ENCODE measurements at places on chromosomes 11 and 22.

DNA sequence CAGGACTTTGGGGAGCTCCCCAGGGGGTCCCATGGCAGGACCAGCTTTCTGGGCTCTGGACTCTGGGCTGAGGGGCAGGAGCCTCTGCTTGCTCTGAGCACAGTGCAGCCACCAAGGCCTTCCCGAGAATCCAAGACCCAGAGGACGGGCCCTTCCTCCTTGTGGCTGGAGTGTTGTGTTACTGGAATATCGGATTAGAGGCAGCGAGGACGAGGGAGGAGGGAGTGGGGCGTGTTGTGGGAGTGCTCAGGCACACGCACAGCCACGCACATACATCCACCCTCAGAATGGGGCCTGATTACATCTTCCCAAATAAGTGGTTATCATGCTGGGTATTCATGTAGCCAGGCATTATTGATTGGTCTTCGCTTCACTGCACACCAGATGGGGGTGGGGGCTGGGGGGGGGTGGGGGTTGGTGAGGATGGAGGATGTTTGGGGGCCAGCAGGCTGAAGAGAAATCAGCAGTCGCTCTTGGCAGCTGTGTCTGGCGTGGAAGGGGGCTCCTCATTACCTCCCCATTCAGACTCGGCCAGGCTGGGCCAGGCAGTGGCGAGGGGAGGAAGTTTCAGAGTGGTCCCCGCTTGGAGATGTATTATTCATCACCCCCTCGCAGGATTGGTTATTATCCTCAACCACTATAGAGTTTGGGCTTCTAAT, 120.9 kb downstream of the ST3GAL4 start:
- DNase-seq = no peak

- DNase-seq = no peak
Observed at GRCh38 chr11:7278314-7278917, 26.7 kb downstream of the SYT9 start.

- no peak for DNase-seq
Observed at GRCh38 chr11:121566279-121567168, 113.8 kb upstream of the SORL1-AS1 start.

GRCh38 chr11:1558775-1559110, 13.3 kb downstream of the DUSP8 start:
- DNase-seq = no peak

GRCh38 chr11:89495951-89496350, 4.8 kb upstream of the NOX4 start:
- no peak for DNase-seq

DNA sequence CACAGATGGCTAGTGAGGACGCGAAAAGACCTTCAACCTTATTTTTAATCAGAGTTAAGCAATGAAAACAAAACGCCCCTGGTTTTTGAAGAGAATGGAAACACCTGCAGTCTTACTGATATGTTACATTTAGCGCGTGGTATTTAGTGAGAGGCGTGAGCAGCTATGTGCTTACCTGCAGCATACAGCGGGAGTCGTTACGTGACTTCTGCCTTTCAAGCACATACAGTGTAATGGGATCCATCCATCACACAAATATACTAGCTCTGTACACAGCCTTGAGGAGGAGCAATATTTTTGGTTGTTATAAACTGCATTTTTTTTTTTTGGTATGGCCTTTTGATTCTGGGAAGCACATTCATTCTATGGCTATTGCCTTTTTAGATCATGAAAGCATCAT, 5.5 kb downstream of the KRTAP5-2 start:
- no peak for DNase-seq

- no peak for DNase-seq
Observed at GRCh38 chr11:18608376-18608775, 8.8 kb downstream of the MISFA start.

- no peak for DNase-seq
Observed at GRCh38 chr11:3638513-3638912, 3.3 kb downstream of the ART5 start.

- no peak for DNase-seq
Observed at GRCh38 chr22:19853879-19854777, 546 bp downstream of the GNB1L start.

GRCh38 chr11:6249770-6250555, 9.7 kb upstream of the CCKBR start:
- no peak for DNase-seq

DNA sequence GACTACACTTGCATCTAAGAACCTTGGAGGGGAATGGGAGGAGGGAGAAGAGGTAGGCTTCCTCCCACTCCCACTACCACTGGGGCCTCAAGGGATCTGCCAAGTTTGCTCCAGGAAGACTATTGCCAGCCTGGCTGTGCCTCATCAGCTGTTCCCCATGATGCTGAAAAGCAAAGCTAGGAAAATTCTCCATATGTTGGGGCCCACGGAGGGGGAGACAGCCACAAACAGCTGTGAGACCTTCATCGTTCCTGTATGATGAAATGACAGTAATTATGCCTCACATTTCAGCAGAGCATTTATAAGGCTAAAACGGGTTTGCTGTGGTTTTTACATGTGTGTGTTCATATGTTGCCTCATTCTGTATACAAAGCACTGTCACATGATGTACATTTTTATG, 6.7 kb downstream of the DSCAML1 start:
- DNase-seq = no peak

DNA sequence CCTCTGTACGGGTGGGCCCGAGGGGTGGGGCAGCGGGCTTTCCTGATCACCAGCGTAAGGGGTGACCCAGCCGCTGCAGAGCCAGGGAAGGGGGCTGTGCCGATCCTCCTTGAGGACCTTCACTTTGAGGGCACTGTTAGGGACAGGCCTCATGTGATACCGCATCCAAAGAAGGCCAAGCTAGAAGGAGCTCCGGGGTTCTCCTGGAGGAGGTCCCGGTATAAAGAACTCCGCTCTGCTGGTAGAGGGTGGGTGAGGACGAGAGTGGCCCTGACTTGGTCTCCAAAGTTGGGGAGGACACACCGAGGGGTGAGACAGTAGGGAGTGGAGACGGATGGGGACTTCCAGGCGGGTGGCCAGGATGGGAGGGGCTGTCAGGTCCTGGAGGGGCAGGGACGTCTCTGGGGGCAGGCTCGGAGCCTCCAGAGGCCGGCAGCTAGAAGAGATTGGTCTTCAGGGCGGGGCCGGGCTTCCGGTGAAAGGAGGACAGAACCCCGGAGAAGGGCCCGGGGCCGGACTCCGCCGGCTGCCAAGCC, 4.6 kb downstream of the PHOX2A start:
- no peak for DNase-seq

- DNase-seq = no peak
Observed at GRCh38 chr22:49853981-49854831, 562 bp downstream of the ZBED4 start.

- DNase-seq = no peak
Observed at GRCh38 chr11:77406396-77406795, 67.5 kb downstream of the PAK1 start.

- DNase-seq = no peak
Observed at GRCh38 chr11:65779669-65779918, 1.2 kb downstream of the AP5B1 start.

DNA sequence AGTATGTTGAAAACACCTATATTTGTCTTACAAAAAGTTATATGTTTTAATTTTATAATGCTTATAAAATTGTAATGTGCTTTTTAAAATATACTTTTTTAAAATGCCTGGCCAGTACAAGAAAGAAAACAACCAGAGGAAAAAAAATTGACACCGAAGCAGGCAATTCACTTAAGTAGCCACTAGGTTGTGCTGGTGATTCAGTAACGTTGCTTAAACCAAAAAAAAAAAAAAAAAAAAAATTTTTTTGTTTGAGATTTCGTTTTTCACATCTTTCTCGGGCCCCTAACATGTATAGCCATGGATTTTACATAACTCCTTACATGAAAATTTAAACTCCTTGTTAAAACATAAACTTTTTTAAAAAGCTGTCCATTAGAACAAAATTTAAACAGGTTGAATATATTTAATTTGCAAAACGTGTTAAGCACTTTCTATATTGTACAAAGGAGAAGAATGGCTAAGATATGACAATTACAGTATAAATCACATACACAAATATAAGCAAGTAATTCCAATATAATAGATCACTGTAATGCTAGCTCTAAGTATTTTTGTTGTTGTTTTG, 9.2 kb downstream of the OR8B4 start:
- DNase-seq = no peak

- no peak for DNase-seq
Observed at GRCh38 chr11:133049244-133050019, 482.9 kb downstream of the OPCML start.

DNA sequence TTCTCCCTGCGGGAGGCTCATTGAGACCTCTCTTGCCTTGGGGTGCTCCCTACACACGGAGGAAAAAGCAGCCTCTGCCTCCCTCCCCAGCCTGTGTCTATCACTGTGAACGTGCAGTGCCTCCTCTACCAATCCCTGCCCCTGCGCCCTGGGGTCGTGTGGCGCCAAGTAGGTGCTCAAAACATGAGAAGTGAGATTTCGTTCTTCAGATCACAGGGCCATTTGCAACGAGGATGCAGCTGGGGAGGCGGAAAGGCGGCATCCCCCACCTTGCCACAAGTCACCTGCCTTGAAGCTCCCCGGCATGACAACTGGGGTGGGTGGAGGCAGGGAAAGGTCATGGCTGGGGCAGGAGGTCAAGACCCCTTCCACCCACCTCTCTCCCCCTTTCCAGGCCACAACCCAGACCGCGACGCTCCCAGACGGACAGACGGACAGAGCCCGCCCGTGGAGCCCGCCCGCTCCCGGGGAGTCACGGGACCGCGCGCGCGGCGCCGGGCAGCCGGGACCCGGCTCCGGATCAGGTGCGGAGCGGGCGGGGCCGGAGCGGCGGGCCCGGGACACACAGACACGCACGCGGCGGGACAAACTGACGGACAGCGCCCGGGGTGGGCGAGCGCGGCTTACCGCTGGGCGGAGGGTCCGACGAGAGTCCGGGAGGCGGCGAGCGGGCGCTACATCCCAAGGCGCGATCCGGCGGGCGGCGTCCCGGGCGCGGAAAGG, 485 bp downstream of the KCNJ4 start:
- DNase-seq = no peak

DNA sequence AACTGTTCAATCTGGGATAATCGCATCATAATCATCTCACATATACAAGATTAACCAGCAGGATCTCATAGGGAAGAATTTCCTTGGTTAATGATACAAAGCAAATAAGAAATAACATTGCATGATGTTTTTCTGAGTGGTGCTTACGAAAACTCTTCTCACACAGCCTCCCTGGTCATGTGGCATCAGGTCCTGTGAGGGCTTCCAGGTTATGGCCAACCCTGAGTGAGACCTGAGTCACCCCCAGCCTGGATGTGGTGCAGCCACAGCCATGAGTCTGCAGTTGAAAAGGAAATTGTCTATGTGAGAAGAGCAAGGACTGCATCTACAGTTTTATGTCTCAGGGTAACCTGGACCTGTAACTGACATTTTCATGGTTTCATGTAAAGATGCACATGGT, 90.5 kb upstream of the XKR3 start:
- DNase-seq = no peak

- no peak for DNase-seq
Observed at GRCh38 chr11:1864831-1865665, 12.2 kb downstream of the LSP1 start.

- no peak for DNase-seq
Observed at GRCh38 chr11:132451942-132452601, 1080.2 kb downstream of the OPCML start.

- no peak for DNase-seq
Observed at GRCh38 chr22:39825661-39826102, 67.9 kb downstream of the ENTHD1 start.

- DNase-seq = no peak
Observed at GRCh38 chr11:24645563-24645962, 148.7 kb downstream of the LUZP2 start.

DNA sequence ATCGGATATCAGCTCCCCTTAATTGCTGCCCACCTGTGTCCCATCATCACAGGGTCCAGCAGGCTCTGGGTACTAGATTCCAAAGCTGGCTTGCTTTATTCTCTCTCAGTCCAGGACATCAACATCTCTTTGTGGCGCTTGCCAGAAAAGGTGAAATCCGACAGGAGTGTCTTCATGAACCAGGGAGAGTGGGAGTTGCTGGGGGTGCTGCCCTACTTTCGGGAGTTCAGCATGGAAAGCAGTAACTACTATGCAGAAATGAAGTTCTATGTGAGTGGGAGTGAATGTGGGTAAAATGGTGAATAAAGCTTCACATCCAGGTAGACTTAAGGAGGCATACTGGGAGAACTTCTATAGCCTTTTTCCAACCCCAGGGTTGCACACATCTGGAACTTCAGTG, 11.0 kb downstream of the HTR3A start:
- no peak for DNase-seq

- no peak for DNase-seq
Observed at GRCh38 chr22:32822179-32822877, 20.8 kb downstream of the TIMP3 start.

DNA sequence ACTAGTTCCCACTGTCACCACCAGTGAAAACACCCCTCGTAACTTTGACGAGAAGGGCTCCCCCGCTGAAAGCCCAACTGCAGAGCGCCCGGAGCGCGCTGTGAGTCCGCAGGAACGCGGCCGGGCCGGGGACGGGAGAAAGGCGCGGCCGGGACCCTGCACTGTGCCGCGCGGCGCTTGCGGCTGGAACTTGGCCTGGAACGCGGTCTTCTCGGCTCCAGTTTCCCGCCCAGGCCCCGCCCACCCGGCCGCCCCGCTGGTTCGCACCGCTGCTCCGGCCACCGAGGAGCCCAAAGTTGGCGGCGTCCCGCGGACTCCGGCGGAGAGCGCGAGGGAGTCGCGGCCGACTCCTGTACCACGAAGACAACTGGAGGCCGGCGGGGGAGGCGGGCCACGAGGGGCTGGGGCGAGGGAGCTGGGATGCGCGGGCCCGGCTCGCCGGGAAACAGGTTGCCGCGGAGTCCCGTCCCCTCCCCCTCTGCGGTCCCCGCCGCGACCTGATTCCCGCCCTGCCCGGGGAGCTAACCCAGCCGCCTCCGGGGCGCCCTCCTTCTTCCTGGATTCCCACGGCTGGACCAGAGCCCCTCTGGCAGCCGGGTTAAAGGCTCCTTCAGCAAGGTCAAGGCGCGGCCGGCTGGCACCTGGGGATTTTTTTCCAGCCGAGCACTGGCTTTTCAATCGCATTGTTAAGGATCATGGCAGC, 3.4 kb downstream of the TENM4 start:
- no peak for DNase-seq

Measured in stimulated activated CD8-positive, alpha-beta memory T cell treated with anti-CD3 and anti-CD28 coated beads, Interleukin-7, amount 100 ng/mL, for 1 hour (primary cell).